NCI-H69 (cell line): ENCODE measurements at places on chromosomes 16 and 17.

GRCh38 chr17:4506175-4506813 is 7.6 kb downstream of the SPNS2 start:
- DNase-seq = no peak

GRCh38 chr17:40555296-40556190 is 9.7 kb downstream of the CCR7 start:
- DNase-seq = no peak

DNA sequence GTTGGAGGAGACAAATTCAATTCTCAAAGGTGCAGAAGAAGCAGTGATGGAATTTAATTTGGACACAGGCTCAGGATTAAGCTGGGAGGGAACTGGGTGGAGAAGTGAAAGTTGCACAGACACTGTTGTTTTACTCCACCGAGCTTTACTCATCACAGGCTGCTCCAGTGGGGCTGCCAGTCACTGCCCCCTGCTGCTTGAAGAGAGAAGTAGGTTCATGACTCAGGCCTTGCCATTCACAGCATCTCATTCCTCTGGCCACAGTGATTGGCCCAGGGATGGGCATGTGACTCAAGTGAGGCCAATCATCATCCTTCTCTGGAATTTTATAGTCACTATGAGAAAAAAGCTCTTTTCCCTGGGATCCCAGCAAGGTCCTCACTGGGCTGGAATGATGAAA is 11.8 kb downstream of the GNAO1 start:
- peak; percentile 32 for DNase-seq

DNA sequence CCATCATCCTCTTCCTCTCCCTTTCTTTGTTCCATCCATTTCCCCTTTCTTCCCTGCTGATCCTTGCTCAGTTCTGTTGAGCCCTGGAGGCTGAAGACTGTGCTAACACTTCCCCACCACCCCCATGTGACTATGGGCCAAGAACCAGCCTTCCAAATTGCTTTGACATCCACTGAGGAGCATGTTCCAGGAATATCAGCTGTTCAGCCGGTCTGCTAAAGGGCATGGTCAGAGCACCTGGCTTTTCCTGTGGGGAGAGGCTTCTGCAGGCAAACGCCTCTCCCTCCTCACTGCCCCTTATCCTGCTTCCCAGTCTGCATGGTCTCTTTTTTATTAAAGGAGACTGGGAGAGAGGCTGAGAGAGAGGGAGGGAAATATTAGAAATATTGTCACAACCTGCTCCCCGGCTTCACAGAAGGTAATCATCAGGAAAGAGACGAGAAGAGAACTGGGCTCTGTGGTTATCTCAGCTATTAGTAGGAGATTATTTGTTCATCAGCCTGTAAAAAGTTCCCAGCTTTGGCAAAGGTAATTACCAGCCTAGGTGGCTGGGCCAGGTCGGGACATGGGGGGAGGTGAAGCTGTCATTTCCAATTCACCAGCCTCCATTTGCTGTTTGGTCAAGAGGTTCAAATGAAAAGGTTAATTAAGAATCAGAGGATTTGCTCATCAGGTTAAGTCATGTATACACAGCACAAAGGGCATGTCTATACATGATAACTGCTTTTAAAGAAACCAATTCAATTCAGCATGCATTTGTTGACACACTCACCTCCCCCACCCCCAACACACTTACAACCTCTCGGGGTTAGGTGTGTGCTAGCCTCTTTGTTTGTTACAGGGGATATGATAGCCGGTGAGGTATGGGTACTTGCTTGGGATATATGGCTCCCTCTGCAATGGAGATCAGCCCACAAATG is 83.7 kb upstream of the CRHR1 start:
- DNase-seq = peak; percentile 91
